ENCODE measurements at places on chromosomes 3 and 15.
A peak's percentile ranks its signal among the peaks of the same experiment; 100 is the strongest.

DNA sequence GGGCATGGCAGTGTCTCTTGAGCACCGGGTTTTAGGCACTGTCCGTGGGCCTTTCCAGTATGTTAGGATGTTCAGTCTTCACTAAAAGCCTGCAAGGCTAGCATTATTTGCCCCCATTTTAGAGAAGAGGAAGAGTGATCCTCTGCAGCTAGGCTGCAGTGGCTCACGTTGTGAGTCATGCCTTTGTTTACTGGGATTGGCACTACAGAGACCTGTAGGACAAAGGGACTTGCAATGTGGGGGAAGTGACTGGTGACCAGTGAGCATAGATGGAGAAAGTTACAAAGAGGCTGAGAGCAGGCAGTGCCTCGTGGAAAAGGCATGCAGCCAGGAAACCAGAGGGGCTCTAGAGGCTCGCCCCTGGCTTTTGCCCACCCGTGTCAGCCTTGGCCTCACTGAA is 26.8 kb upstream of the CPNE9 start:
- DNase-seq: no peak

DNA sequence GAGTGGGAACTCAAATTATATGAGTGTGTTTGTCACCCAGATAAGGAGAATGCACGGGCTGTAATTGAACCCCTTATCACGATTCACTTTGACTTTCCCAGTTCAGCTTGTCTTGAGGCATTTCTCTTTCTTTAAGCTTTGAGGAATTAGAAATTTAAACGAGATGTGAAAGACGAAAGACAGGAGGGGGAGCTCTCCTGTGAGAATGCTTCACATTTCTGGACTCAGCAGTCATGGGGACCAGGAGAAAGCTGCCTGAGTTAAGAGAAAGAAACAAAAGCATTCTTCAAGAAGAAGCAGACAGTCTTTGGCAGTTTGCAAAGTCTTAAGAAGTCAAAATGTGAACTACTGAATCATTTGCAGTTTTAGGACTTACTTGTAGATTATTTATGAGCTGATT is 205.6 kb downstream of the NECTIN3 start:
- peak; percentile 33 for DNase-seq

GRCh38 chr3:127750226-127751031 is 71.9 kb downstream of the MGLL start:
- no peak for DNase-seq

GRCh38 chr15:54566654-54567053 is 588.4 kb downstream of the UNC13C start:
- DNase-seq: no peak

- no peak for DNase-seq
Observed at GRCh38 chr3:8286086-8286485, 215.5 kb upstream of the LMCD1 start.

All from HT-29 (cell line).